ENCODE measurements at places on chromosomes 12 and 14.

DNA sequence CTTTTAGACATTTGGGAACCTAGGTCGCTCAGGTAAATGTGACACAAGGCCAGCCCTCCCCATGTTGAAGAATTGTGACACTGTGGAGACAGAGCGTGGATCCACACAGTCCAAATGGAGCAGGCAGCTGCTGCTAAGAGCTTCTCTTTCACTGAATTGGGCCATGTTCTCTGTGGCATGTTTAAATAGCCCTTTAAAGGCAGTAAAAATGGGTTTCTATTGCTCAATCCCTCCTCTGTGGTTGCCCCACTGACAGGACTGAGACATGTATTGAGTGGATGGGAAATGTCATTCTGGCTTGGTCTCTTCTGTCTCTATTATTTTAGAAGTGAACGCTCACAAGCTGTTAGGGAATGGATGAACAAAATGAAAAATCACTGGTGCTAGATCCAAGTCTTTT, 84.0 kb upstream of the PRICKLE1 start:
- DNase-seq: no peak

DNA sequence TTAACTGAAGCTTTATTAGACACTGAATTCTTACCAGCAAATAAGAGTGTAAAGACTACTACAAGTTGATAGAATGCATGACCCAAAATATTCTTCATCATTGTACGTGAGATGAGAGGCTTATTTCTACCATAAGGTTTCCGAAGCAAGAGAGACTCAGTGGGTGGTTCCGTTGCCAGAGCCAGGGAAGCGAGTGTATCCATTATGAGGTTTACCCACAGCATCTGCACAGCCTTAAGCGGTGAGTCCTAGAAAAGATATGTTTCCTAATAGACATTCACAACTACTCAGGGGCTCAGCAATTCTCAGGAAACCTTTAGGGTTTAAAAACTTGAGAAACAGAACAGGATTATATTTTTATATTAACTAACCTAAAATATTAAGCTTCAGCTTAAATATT, 77.8 kb upstream of the POC1B start:
- DNase-seq: no peak

- no peak for DNase-seq
These were observed 3.5 kb downstream of the TGFB3 start for GRCh38 chr14:75978249-75978731.

- DNase-seq: no peak
These were observed 41.7 kb upstream of the FUT8 start for GRCh38 chr14:65370801-65371248.

GRCh38 chr12:10155966-10156365, 16.0 kb downstream of the OLR1 start:
- DNase-seq: no peak

- DNase-seq: no peak
These were observed 17.3 kb upstream of the ZDHHC22 start for GRCh38 chr14:77158882-77159255.

DNA sequence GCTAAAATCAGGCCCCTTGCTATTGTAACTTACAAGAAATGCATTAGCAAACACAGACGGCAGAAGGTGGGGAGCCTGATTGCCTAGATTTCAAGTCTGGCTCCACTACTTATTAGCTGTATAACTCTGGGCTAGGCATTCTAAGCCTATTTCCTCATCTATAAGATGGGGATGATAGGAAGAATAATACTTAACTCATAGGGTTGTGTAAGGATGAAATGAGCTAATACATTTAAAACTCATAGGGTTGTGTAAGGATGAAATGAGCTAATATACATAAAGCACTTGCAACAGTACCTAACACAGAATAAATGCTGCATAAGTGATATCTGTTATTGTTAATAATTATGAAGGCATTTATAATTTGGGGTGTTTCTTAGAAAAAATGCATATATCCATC, 60.1 kb upstream of the DIO2 start:
- no peak for DNase-seq

GRCh38 chr14:75650253-75651058, 10.2 kb downstream of the ERG28 start:
- DNase-seq: no peak

DNA sequence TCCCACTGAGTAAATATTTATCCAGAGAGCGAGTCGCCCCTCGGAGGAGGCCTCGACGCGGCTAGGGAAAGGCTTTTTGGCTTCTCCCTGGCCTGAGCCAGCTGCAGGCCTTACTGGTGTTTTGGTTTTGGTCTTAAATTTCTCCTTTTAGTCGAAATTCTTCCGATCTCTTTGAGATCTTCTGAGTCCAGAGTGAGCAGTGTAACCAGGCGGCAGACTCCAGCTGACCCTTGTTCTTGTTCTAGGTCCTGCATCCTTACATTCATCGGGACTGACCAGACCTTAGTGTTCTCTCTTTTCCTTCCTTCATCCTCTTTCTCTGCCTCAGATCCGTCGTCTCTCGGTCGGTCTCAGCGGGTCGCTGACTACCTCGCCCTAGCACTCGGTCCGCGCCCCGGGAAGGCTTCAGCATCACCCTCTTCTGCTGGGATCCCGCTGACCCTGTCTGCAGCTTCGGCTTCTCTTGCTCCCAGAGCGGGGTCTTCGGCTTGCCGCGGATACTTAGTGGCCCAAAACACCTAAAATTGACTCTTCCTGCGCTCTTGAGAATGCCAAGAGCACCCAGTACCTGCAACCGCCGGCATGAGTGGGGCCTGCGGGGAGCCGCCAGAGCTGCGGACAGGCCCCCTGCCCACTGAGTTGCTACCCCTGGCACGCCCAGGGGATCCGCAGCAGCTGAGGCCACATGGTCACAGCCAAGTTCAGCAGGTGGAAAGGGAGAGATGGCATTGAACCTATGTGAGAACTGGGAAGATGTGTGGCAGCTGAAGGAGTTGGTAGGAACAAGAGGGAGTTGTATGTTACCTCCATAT, 2.4 kb upstream of the PAX9 start:
- DNase-seq: no peak

GRCh38 chr14:101077481-101078074, 174.1 kb upstream of the RTL1 start:
- no peak for DNase-seq

- DNase-seq: no peak
These were observed 81.4 kb downstream of the ACTN1 start for GRCh38 chr14:68897559-68898155.

- DNase-seq: no peak
These were observed 56.6 kb downstream of the RNF34 start for GRCh38 chr12:121456551-121456950.

GRCh38 chr12:24643120-24644119, 305.5 kb downstream of the BCAT1 start:
- no peak for DNase-seq

DNA sequence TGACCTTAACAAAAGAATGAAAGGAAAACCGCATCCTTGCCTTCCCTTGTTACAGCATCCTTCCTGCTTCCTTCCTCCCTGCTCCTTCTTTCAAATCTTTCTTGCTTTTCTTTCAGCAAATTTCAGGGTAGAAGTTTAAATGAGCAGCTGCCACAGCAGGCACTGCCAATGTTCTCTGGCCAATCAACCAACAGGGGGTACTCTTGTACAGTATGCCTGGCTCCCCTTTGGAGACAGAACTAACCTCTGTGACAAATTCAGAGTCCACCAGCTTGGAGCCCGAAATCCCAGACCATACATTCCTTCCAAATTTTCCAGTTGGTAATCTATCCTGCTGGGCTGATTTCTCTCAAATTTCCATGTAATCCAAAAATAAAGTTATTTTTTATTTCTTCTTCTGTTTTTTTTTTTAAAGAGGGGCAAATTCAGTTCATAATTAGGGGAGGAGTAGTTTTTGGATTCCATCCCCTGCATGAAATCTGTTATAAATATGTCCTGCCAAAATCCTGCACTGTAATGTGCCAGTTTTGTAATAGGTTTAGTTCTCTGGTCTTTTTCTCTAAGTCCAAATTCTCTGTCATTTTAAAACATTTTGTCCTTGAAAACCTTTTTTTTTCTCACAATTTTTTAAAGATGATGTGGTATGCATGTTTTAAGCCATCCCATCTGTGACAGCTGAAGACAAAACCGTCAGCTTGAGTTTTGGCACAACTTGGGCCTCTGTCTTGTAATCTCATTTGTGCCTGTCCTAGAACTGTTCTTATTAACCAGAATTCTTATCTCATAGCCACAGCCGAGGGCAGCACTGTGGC, 610.0 kb upstream of the LMO3 start:
- no peak for DNase-seq

DNA sequence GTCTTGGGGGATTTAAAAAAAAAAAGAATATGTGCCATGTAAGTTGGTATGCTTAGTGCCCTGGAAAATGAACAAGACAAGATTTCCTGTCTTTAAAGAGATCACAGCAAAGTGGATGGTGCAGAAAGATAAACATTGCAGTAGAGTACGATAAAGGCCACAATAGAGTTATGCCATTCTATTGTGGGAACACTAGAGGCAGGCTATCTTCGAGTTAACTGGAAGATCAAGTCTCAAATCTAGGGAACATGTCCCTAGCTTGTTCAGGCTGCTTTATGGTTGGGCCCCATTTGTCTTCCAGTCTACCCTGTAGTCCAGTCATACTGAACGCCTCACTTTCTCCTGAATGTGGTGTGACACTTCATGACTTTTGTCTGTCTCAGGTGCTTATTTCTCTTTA, 18.7 kb upstream of the CCT2 start:
- no peak for DNase-seq

DNA sequence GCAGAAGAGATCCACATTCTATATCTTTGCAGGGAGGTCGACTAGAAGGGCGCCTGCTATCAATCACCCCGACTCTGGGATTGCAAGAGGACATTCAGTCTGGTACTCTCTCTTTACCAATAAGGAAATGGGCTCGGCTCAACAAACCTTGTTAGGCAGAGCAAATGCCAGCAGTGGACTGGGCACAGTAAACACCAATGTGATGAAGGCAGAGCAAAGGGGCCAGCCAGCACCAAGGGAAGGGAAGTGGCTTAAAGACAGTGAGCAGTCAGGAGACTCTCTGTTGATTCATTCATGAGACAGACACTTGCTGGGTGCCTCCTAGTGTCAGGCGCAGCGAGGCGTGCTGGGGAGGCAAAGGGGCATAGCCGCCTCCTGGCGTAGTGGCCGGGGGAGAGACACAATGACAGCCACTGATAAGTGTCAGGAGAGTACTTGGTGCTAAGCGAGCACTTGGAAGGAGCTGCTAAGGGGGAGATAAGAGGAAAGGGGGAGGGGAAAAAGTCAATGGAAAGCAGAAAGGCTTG, 34.1 kb downstream of the TMCC3 start:
- DNase-seq: no peak

GRCh38 chr14:102752239-102752847, 24.9 kb upstream of the TRAF3 start:
- DNase-seq: no peak

GRCh38 chr12:108327621-108328344, 11.3 kb downstream of the CMKLR1 start:
- no peak for DNase-seq

- DNase-seq: no peak
These were observed 204.3 kb downstream of the ESR2 start for GRCh38 chr14:64089920-64090319.

- no peak for DNase-seq
These were observed 12.2 kb downstream of the TNFRSF1A start for GRCh38 chr12:6329703-6330064.

DNA sequence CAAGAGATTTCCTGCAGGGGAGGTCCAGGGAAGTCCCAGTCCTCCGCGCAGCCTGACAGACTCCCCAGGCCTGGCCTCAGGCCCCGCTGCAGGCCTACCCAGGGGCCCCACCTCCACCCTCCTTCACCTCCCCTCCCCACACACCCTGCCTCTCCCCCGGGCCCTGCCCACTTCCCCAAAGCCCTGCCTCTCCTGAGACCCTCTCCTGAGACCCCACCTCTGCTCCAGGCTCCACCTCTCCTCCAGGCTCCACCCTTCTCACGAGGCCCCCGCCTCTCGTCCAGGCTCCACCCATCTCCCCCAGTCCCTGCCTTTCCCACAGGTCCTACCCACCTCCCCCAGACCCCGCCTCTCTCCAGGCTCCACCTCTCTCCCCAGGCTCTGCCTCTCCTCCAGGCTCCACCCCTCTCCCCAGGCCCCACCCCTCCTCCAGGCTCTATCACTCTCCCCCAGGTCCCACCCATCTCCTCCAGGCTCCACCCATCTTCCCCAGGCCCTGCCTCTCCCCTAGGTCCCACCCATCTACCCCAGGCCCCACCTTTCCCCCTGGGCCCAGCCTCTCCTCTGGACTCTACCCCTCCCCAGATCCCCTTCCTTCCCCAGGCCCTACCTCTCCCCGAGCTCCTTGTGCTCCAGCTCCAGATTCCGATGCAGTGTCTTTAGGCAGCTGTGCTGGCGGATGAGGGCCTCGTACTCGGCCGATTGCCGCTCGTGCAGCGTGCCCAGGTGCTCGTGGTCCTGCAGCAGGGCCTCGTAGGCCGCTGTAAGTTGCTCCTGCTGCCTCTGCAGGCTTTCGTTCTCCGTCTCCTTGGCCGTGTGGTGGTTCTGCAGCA, 58.8 kb upstream of the GPR68 start:
- peak; percentile 16 for DNase-seq

DNA sequence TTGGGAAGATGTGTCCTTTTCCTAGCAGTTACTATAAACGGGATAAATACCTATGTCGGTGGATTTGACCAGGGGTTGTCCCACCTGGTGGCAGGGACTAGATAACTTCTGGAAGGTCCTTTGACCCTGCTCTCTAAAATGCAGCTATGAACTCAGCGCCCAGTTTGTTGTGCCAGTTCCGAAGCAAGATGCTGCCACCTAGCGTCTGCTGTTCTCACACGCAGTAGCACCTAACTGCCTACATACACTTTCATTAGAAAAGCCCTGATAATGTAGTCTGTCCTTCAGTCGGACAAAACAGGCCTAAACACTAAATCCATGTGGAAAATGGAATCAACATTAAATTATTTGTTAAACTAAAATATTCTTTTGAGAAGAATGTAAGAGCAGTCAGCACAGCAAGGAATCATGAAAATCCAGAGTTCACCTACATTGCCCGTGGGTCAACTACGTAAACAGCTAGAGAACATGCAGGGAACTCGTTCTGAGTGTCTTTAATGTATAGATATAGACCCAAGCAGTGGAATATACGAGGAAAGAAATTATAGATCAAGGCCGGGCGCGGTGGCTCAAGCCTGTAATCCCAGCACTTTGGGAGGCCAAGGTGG, 51.1 kb upstream of the CRACR2A start:
- peak; percentile 66 for DNase-seq

DNA sequence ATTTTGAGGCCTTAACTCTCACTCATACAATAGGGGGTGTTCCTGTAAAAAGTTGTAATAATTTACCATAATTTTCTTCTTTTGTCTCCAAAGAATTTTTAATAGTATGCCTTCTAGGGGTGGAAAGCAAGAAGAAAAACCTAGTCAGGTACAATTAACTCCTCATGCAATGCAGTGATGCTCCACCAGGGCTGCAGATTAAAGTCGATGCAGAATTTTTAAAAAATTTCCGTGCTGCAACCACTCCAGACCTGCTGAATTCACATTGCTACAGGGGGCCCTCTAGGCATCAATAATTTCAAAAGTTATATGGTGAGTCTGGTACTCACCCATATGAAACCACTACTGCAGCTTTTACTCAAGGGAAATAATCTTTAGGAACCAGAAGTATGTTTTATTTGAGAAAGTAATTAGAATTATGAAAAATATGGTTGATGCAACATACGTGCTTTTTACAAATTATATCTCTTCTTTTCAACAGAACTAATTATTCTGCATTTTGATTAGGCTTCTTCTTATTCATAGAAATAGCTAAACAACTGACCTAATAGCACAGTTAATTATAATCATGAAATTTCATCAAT, 353.2 kb downstream of the BCAT1 start:
- no peak for DNase-seq
